ENCODE measurements at places on chromosomes 2 and 18.

DNA sequence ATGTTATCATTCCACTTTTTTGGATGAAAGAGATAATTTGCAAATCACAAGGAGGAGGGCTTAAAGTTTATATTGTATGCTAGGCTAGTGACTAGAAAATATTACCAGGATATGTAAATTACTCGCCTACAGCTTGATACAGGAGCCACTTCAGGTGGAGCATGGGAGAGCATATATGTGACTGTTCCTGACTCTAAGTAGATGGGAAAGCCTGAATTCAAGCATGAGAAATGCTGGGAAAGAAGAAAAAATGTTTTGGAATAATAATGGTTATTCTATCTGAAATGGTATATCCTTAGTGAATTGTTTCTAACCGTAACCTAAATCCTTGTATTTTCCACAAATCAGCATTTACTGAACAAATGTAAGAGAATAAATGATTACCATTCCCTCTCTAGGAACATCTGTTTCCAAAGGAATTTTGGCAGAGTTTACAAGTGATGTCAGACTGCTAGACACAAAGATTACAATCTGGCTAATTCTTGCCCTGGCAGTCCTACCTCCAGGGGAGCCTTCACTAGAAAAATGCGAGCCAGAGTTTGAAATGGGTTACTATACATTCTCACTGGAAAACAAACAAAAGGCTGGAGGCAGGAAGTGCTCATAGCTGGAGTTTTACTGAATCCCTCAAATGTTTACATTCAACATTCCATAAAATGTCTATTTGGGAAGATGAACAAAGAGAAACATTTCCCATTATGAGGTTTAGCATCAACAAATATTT is 129.4 kb upstream of the MAPRE2 start:
- no peak for DNase-seq

DNA sequence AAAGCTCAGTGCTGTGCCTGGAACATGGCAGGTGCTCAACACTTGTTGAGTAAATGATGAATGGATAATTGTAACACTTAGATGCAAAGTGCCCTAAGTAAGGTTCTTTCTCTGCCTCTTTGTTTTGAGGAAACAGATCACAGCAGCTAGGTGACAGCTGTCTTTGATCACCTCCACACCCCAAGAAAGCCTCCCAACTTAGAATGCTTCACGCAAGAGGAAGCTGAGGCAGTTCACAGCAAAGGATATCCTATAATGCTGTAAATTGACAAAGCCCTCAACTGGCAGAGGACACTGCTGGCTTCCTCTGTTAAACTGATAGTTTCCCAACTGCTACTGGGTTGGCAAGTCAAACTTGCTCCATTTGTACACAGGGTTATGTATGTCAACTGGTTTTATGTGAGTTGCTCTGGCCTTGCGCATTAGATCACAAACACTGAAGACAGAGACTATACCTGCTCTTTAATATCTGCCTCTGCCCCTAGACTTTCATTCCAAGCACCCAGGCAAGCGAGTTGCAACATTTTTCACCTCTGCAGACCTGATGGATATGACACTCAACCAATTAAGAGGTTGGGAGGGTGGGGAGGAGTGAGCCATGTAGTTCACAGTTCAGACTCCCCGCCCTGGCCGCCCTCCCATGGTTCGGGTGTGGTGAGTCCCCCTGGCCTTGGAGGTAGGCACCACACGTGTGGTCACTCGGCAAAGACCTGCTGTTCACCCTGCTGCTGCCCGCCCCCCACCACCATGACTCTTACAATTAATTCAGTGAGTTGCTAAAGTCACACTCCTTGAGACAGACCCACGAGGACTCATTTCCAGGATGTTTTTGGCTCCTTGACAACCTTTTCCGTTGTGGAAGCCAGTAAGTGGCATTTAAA is 4.8 kb upstream of the MALL start:
- no peak for DNase-seq

DNA sequence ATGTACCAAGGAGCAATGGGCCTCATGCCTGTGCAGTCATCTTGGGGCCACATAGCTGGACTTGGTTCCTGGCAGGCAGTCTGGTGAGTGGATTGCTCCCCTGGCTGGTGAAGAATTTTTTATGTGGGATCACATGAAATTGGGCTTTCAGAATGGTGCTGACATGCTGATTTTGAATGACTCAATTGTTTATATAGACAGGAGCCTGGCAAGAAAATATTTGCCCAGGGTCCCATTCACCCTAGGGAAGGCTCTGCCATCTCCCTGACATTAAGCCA is 266.9 kb downstream of the DYSF start:
- no peak for DNase-seq

DNA sequence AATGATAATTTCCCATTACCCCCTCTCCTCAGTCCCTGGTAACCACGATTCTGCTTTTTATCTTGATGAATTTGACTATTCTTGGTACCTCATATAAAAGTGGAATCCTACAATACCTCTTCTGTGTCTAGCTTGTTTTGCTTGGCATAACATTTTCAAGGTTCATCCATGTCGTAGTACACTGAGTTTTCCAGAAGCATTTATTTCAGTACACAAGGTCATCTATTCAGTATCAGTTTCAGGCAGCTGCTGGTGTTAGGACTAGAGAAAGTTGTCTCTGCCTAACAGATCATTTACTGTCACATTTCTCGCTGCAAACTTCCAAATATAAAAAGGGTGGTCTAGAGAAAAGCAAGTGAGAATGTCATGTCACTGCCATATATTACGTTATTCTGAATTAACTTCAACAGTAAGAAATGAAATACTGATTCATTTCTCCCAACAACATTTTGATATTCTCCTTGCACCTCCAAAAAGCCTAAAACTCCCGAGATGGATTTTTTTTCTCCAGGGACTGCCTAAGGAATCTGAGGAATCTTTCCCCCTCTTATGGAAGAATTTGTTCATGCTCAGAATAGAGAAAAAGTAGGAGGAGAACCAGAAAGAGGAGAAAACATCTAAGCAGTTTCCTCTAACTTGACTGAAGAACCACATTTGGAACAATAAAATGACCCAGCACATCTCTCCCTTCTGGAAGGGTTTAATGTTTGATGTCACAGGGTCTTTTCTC is 36.0 kb downstream of the CDK15 start:
- DNase-seq, result no peak

- no peak for DNase-seq
Observed at GRCh38 chr2:71505086-71505769, 51.9 kb downstream of the DYSF start.

Measured in hypothalamus (tissue), 51 donors.